NCI-H1092 (cell line): ENCODE measurements at places on chromosomes 3 and 15.

- DNase-seq, result no peak
Measured at GRCh38 chr15:89406218-89406939, 71.8 kb upstream of the POLG start.

DNA sequence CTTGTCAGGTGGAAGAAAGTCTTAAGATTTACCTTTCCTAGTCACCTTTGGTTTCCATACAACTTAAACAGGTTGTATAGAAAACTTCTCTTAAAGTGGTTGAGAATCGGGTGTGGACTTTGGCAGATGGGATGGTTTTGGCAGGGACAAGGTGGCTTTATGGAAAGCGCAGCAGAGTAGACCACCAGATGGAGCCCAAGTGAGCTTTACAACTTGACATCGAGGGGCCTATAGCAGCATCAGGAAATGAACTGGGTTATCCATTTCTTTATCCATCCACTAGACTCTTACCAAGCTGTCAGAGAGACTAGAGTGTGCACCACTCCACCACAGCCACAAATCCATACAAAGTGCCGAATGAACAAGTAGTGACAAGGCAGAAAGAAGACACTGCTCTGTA is 85.3 kb upstream of the MBNL1 start:
- peak; percentile 17 for DNase-seq

- no peak for DNase-seq
Measured at GRCh38 chr15:76978522-76979330, 16.2 kb upstream of the PSTPIP1 start.

DNA sequence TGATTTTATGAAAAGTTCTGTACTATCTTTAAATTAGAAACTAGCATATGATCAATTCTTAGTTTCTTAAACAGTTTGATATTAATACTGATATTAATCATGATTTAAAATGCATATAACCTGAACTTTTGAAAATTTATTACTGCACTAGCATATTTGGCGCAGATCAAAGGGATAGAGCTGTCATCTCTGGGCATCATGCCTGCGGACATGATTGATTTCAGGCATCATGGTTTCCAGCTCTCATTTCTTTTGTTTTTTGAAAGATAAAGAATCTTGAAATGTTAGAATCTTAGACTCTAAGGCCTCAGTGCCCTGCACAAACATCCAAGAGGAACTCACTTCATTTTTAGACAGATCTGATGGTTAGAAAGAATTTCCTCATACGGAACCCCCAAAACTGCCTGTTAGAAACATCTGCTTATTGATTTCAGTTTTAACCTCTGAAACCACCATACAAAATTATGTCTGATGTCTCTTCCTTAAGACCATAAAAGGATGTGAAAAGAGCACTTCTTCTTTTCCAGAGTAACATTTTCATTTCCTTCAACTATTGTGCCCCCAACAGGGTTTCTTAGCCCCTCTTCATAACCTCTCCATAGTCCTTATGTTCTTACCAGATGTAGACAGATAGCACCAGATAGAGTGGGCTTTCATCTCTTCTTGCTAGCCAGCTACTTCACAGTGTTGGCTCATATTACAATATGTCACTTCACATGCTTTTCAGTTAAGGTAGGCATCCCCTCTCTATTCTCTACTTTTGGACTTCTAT is 110.8 kb downstream of the BBX start:
- DNase-seq, result no peak

DNA sequence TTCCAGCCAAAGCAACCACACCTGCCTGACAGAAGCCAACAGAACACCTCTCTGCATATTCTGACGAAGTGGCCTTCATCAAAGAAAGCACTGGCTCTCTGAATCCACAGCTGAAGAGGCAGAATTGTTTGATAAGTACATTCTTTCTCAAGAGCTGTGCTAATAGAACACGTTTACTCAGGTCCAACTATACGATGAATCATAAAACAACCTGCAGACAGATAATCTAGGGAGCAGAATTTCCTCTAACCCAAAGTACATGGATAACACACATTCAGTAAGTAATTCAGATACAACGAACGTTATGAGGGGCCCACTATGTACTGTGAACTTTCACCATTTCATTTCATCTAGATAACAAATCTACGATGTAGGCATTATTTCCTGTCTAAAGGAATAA is 25.4 kb downstream of the ALDH1A2 start:
- no peak for DNase-seq

- DNase-seq, result no peak
Measured at GRCh38 chr3:178059836-178060235, 476.4 kb upstream of the KCNMB2 start.

GRCh38 chr3:129555616-129556357 is 12.8 kb downstream of the H1-8 start:
- DNase-seq, result no peak

DNA sequence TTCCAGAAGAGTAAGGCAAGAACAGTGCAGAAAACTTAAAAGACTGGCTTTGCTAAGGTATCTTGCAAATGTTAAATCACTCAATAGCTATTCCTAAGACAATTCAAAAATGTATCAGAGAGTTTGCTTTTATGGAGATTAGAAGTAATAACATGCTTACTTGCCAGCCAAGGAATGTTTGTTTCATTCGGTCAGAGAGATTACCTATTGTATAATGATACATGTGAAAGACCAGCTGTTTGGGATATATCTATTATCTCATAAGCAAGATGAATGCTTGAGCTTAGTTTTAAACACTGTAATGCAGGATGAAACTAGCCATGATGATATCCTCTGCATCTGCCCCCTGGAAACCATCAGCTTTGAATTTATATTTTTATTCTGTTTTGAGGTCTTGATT is 70.7 kb downstream of the MAP2K5 start:
- no peak for DNase-seq

- DNase-seq, result no peak
Measured at GRCh38 chr3:101868534-101869464, 19.5 kb downstream of the NFKBIZ start.

- no peak for DNase-seq
Measured at GRCh38 chr3:158520433-158520832, 50.6 kb upstream of the MLF1 start.

DNA sequence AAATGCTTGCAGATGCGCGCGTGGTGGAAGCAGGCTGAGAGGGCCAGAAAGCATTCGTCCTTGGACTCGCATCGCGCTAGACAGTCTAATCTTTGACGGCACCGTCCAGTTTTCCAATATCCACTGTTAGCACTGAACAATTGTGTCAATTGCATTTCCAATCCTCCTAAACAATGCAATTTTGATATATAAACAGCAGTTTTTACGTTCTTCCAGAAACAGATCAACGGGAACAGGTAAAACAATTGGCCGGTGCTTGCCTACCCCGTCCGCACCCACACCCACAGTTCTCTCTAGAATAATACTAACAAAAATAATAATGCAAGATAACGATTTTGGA is 17.2 kb downstream of the CPN2 start:
- DNase-seq, result no peak

GRCh38 chr3:173395412-173396181 is 1.9 kb upstream of the NLGN1 start:
- DNase-seq, result peak; percentile 89

DNA sequence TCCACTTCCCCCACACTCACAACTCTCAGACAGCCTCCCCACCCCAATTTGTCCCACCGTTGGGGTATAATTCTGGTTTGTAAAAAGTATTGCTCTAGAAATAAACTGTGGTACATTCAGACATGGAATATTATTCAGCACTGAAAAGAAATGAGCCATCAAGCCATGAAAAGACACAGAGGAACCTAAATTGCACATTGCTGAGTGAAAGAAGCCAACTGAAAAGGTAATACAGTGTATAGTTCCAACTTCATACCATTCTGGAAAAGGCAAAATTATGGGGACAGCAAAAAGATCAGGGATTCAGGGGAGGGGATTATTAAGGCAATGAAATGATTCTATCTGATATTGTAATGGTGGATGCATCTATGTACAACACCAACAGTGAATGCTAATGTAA is 10.5 kb downstream of the ANXA2 start:
- no peak for DNase-seq

DNA sequence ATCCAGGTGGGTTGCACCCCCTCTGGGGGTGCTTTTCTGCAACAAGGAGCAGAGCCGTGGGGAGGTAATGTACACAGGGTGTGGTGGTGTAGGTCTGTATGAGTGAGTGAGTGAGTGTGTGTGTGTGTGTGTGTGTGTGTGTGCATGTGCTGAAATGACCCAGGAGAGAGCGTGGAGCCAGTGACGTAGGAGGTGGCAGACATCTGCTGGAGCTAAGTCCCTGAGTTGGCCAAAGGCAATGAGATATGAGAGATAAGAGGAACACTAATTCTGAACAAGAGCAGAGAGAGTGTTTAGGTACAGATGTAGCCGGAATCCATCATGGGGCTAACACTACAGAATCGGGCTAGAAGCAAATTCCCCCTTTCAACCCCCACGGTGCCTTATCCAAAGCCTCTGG is 27.6 kb downstream of the BDH1 start:
- no peak for DNase-seq

GRCh38 chr15:72591361-72591760 is 63.1 kb upstream of the GOLGA6B start:
- no peak for DNase-seq

DNA sequence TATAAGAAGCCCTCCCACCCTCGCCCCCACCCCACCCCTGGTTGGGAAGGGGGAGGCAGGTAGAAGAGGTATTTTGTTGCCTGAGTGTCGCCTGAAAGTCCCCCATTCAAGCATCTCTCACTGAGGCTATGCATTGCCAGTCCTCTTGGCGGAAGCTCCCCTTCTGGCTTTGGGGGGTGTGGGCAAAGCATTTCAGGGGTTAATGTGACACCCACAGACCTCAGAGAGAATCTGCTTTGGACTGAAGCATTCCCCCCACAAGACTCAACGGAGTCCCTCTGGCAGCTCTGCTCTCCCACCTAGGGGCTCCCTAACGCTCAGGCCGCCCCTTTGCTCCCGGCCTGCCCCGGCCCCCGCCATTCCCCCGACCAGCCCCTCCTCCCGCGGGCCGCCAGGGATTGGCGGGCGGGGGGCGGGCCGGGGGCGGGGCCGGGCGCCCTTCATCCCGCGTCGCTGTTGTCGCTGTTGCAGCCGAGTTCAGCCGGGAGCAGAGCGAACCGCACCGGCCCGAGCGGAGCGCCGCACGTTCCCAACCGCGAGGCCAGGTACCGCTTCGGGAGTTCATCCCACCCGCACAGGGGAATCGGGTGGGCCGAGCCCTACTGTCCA is at the start of gene SLC38A3:
Gene SLC38A3 (plus strand): TSS at position 468 of the 609 bp plus-strand sequence. CDS start 8,929 bp downstream, outside the sequence.
- DNase-seq, result no peak

GRCh38 chr3:111903067-111903511 is 44.0 kb downstream of the PHLDB2 start:
- no peak for DNase-seq

- DNase-seq, result no peak
Measured at GRCh38 chr3:192916371-192917027, 1.2 kb downstream of the MB21D2 start.

- DNase-seq, result no peak
Measured at GRCh38 chr15:28084547-28084946, 14.6 kb downstream of the OCA2 start.

DNA sequence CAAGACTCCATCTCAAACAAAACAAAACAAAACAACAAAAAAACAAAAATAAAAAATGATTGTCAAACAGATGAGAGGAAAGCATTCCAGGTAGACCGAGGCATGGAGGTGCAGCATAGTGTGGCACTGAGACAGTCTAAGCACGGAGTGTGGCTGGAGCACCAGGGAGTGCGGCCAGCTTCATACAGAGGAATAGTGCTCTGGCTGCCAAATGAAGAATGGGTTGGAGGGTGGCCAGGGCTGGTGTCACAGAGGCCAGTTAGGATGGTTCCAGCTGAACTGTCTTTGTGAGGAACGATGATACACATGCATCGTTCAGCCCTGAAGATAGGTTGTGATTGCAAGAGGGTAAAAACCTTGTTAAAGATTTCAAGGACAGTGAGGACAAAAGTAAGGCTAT is 28.3 kb downstream of the MITF start:
- DNase-seq, result no peak

DNA sequence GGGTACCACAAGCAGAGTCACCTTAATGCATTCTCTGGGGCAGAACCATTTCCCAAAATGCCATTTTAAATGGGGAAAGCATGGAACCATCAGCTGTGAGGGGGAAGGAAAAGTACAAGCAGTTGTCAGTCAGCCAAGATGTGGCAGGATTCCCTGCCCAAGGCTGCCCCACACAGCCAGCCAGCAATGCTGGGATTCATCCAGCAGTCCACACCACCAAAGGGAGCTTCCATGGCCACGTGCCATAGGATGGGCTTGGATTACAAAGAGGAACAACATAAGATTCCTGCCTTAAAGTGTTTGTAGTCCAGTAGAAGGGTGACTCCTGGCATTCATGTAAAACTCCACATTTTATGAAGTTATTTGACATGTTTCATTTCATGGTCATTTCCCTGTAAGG is 233.3 kb downstream of the SHOX2 start:
- no peak for DNase-seq

- DNase-seq, result no peak
Measured at GRCh38 chr15:82128401-82129148, 82.8 kb upstream of the MEX3B start.

- no peak for DNase-seq
Measured at GRCh38 chr15:37860896-37861295, 73.5 kb upstream of the TMCO5A start.

- no peak for DNase-seq
Measured at GRCh38 chr15:35630532-35630931, 84.6 kb upstream of the DPH6 start.

DNA sequence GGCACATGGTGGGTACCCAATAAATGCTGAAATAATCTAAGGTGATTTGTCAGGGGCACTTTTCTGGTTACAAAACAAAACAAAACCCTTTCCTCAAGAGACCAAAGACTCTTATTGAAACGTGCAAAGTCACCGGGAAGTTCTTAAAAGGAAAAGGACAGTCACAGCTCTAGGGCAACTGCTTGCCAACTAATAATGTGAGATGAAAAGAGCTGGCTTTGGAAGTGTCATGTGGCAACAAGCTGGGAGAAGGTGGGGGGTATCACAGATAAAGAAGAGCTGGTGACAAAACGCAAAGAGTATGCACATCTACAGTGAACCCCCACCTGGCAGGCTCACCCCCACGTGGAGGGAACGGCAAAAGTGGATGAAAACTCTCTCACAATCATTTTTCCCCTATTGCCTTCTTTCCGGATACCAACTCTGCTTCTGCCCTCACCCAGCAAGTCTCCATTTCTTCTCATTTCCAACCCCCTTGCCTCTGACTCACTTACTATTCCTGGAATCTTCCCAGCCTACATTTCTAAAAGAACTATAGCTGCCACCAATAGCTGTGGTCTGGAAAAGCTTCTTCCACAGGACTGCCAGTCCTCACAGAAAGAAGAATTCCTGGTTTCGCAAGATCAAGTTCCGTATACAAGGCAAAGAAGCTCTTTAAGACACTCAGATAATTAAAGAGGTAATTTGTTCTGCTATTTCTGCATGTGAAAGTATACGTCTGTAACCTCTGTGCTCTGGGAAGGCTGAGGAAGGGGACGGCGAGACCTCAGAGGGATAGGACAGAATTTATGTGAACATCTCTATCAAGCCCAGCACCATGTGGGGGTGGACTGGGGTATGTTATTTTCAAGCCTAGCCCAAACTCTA is 21.8 kb upstream of the ANPEP start:
- no peak for DNase-seq
